ENCODE measurements at places on chromosomes 5 and 9. TPM values are rescaled to one million over a fixed set of nuclear protein-coding genes. Genes with fewer than 3 reads are reported as not detected.

DNA sequence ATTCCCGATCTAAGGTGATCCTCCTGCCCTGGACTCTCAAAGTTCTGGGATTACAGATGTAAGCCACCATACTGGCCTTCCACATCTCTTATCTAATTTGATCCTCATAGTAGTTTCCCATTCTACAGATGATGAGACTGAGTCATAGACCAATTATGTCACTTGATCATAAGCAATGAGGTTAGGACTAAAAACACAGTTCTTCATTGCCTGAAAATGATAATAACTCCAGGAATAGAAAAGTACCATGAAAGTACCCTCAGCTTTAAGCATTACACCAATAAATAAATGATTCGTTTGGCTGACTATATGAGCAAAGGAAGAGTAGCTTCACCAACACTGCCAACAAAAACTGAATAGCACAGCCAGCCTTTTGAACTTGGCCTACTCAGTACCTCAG is 389.5 kb downstream of the ACTL7B start:
- no peak for DNase-seq

DNA sequence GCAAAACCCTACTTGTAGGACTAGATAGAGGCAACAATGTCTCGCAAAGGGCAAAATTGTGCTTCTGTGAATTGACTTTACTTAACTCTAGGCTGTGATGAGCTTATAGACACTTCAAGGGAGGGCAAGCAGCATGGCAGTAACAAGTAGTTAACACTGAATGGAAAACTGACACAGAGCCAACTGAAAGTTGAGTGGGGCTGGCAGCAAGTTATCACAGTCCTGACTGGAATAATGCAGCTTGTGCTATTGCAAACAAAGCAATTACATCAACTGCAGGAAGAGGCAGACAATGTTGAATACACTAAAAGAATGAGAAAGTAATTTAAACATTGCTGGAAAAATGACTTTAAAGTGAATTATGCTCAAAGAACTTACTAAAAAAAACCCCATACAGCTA is 62.2 kb downstream of the RNF38 start:
- DNase-seq = no peak

- no peak for DNase-seq
Measured at GRCh38 chr5:109830955-109831502, 141.3 kb downstream of the MAN2A1 start.

The NDUFS4 gene
- 55.9 TPM for total RNA-seq

The TSSK1B gene
- total RNA-seq = 0.73 TPM
